ENCODE measurements at places on chromosomes 13 and 19.
A peak's percentile ranks its signal among the peaks of the same experiment; 100 is the strongest.

DNA sequence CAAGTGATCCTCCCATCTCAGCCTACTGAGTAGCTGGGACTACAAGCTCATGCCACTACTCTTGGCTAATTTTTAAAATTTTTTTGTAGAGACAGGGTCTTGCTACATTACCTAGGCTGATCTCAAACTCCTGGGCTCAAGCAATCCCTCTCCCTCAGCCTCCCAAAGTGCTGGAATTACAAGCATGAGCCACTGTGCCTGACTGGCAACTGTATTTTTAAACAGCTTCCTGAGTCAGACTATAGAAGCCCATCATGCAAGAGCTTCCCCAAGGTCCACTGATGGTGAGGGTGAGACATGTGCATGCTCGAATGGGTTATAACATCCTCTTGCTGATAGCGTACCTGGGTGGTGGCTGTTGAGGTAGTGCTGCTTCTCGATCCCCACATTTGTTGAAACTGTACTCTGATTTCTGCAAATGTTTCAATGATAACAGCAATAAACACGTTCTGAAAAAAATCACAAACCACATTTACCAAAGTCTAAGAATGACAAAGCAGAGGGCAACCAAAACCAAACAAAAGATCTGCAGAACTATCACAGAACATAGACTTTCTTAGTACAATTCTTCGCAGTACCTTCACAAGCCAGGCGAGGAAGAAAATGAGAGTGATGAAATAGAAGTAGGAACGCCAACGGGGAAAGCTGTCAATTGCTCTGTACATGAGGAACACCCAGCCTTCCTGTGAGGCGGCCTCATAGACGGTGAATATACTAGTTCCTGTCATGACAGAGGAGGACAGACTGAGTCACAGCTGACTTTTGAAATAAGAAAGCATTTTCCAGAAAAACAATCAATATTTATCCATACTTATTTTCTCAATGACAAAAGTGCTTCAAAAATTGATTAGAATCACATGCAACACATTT is 124.4 kb downstream of the NALCN start:
- no peak for DNase-seq

DNA sequence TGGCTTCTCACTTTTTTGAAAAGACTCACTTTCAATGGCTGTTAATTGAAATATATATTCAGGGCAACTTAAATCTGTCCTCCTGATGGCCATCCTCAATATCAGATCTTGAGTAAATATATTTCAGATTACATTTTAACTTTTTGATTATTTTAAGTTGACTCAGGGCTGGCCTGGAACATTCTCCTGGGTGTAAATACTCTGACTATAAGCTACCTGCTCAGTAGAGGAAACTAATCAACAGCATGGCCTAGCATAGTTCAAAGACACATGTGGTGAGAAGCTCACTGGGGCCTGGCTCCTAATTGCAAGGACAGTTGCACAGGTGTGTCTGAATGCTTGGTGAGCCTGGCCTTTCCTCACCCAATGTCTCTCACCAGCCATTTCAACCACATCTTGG is 5.5 kb upstream of the ZNF726 start:
- no peak for DNase-seq

DNA sequence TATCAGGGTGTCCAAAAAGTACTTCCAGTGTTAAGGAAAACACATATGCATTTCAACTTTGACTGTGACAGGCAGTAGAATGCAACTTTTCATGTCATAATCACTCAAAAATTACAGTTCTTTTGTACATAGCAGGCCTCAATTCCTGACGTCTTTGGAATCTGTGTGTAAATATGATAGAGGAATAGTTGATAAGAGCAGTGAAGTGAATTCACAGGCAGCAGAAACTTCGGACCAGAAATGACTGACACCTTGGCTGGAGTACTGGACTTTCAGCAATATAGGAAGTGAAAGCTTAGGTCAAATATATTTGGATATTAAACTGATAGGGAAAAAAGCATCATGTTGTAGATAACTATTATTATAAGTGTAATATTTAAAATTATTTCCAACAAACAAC is 1741.2 kb upstream of the PCDH20 start:
- no peak for DNase-seq

- no peak for DNase-seq
Measured at GRCh38 chr13:93372856-93373255, 146.2 kb downstream of the GPC6 start.

DNA sequence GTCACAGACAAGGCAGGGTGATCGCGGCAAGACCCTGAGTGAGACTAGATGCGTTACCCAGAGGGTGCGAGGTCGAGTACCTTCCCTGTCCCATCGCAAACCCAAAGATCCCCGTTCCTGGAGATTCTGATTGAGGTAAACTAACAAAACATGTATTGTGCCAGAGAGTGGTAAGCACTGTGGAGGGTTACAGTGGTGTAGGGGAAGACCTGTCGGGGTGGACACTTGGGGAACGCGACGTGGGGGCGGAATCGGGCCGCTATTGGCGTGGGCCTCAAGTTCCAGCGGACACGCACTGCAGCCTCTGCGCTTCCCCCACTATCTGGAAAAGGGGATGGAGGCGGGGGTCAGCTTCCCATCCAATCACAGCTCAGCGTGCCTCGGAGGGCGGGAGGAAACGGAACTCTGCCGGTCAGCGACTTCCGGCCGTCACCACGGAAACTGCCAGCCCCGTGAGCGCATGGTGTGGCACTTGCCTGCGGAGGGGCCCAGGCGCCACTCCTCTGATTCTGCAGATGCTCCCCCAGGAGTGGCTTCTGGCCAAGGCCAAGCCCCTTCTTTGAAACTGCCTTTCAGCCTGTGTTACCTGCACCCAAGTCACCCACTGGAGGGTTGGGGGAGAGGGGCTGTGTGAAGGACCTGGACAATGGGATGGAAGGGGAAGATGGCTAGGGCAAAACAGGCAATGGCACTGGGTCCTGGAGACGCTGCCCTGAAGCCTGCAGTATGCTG is 1.0 kb upstream of the UBE2M start:
- no peak for DNase-seq

GRCh38 chr13:59534806-59535205 is 628.9 kb downstream of the DIAPH3 start:
- no peak for DNase-seq

GRCh38 chr19:46574533-46574932 is 26.6 kb upstream of the CALM3 start:
- DNase-seq = no peak

DNA sequence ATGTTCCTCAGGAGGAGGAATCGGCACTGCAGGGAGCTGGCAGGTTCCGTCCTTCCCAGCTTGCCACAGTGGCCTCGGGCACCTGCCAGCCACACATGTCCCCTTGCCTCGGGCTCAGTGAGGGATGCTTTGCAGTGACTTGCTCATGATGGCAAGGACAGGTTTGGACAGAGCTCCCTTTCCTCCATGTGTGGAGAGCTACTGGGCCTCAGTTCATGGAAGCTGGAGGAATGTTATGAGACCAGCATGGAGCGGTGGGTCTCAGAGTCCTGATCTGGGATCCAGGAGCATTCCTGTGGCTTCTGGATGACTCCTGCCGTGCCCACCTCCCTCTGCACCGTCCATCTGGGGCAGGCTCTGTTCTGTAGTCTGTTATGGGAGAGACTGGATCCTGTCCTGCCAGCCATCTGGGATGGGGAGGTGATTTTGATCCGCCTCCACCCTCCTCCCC is 59.2 kb downstream of the SIPA1L3 start:
- DNase-seq = no peak

GRCh38 chr13:109979228-109979627 is 192.8 kb upstream of the IRS2 start:
- DNase-seq = peak; percentile 56

DNA sequence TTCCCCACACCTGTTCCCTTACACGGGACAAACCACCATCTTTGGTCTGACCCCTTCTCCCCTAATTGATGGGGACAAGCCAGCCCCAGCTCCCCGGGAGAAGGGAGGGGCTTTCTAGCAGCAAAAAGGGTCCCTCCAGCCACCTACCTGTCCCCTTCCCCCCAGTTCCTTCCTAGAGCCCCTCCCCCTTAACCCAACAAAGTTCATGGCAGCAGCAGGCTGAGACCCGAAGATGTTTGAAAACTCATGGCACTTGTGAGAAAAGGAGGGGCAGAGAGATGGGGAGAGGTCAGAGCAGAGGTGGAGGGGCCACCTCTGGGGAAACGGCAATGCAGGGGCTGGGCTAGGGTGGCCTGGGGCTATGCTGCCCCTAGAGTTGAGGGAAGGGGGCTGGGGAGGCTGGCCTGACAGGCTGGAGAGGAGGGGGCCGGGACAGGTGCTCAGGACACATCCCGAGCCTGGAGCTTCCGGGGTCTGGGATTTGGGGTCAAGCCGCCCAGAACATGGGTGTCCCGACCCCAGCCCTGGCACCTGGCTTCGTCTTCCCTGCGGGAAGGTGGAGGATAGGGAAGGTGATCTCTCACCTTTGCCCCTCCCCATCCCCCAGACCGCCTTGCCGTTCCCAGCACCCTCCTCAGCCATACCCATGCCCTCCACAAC is 12.5 kb upstream of the ASF1B start:
- no peak for DNase-seq

- DNase-seq = no peak
Measured at GRCh38 chr13:80778297-80778696, 437.4 kb upstream of the SPRY2 start.

DNA sequence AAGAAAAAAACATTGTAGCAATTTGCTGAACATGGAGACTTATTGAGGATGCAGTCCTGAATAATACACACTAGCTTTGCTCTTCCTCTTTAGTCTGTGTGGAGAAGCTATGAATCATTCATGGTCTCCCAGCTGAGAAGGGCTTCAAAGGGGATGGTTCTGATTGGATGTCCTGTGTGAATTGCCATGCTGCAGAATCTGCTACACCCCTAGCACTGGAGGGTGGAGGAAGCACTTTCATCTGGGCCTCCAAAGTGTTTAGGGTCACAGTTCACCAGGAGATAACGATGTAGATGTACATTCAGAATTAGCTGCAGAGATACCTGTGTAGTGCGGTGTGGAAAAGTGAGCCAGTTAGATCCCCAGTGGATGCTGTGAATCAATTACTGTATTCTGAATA is 321.1 kb upstream of the EDNRB start:
- no peak for DNase-seq

DNA sequence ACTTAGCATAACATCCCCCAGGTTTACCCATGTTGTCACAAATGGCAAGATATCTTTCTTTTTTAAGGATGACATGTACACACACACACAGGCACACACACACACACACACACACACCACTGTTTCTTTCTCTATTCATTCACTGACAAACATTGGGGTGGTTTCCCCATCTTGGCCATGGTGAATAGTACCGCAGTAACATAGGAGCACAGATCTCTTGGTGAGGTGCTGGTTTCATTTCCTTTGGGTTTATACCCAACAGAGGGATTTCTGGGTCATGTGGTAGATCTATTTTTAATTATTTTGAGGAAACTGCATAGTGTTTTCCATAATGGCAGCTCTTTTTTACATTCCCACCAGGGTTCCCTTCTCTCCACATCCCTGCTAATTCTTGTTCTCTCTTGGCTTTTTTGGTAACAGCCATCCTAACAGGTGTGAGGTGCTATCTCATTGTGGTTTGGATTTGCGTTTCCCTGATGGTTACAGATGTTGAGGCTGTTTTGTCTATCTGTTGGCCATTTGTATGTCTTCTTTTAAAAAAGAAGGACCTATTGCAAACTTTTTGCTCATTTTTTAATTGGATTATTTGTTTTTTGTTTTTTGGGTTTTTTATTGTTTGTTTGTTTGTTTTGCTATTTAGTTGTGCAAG is 251.7 kb upstream of the IRS2 start:
- DNase-seq = no peak

DNA sequence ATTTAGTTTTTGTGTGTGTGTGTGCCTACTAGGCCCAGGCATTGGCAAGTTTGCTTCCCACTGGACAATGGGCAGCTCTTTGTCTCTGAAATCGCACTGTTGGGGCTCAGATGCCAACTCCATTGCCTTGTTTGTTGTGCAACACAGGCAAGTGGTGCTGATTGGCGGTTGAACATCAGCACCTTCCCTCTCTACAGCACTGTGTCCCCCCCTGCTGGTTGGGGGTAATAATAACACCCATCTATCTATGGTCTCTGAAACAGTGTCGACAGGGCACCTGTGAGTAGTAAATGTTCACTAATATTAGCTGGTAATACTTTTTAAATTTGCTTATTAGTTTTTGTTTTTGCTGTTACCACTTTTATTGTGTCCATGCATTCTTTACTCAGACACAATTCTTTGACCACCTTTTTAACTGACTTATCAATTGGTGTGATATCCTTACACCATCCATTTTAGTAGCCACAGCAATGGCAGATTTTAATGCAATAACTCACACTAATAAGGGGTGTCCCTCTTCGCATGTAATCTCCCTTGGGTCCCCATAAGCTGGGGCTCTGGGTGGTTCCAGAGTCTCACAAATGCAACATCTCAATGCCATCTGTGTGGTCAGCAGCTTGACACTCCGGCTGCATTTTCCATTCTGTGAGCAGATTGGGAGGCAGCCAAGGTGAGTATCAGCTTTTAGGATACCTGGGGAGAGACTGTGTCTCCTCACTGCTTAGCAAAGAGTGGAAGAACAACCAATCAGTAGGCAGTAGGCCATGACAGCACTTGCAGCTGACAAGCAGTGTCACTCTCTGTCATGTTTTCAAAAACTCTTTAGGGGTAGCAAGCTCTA is 47.7 kb upstream of the UQCRFS1 start:
- no peak for DNase-seq

DNA sequence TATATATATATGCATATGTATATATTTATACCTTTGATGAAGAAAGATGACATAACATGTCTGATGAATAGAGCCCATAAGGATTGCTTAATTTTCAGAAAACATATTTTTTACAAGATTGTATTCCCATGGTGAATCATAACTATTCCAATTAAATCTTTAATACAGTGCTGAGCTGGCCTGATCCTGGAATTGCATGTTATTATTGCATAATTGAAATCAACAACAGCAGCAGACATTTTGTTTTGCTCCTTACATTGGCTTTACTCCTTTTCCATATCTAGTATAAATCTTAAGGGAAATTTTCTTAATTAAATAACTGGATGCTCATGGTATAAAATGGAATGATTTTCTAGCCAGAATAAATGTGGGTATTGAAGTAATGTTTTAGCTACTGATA is 22.0 kb downstream of the POSTN start:
- no peak for DNase-seq

GRCh38 chr13:60043262-60043661 is 120.5 kb downstream of the DIAPH3 start:
- DNase-seq = no peak

DNA sequence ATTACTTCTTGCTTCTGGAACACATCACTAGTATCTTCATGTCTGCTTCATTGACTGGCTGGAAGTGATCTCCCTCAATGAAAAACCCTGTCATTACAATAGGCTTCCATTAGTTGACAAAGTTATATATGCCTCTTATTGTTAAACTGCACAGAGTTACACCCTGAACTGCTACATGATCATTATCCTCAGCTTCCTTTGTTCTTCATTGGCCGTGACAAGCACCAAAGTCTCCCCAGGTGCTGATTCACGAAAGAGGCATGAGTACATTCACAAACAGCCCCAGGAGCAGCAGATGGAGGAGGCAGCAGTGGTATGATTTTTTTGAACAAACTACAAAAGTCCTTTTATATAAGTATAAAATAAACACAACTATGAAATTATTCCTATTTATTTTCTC is 51.4 kb downstream of the VWA8 start:
- DNase-seq = no peak

- no peak for DNase-seq
Measured at GRCh38 chr13:22082030-22082429, 411.2 kb downstream of the FGF9 start.

- no peak for DNase-seq
Measured at GRCh38 chr19:28966737-28967399, 246.1 kb downstream of the UQCRFS1 start.
